OCI-M1 (cell line): ENCODE measurements at places on chromosomes 7 and 10.
A peak's percentile ranks its signal among the peaks of the same experiment; 100 is the strongest.

DNA sequence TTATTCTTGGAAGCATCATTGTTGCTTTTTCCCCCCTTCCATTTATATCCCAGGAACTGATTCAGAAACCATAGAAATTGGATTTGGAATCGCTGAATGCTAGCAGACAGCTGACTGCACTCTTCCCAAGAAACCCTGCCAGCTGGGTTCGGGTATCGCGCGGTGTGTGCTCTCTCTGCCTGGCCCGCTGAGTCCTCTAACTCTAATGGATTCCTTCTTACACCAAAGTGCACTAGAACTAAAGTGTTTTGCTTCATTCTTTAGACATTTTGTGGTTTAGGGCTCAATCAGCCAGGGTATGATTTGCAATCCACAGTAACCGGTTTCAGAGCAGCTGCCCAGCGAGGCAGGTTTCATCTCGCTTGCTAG lies 92.2 kb downstream of the EGFR start:
- no peak for DNase-seq

DNA sequence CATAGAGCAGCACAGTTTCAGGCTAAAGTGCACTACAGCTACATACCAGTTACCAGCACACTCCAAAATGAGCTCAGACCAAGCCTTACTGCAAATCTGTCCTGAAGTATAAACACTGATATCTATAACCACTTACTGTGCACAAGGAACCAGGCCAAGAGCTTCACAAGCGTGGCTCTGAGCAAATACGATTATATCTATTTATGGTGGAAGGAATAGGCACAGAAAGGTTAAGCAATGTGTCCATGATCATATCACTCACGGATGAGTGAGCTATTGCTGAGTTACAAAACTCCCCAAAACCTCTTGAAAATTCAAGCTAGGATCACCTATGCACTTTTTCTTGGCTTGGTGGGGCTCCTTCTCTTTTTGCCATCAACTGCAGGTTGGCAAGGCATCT lies 84.9 kb downstream of the GPAM start:
- DNase-seq: no peak

- DNase-seq: no peak
Observed at GRCh38 chr7:34269084-34269483, 363.7 kb downstream of the BMPER start.

DNA sequence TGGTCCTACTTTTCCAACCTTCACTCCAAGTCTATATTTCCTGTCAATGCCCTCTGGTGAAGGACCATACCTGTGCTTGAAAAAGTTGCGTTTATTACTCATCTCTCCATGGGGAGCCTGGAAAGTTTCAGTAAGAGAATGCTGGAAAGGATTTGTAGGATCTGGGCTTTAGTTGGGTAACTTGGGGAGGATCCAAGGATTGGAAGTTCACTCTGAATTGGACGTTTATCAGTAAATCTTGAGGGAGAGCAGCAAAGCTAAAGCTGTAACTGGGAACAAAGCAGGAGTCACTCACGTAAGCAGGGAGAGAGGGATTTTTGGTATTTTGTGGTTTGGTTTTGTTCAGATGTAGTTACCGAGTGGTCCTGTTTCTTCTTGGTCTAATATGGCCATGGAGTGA lies 51.4 kb upstream of the NPVF start:
- no peak for DNase-seq

GRCh38 chr7:69595415-69595814 lies 2.9 kb upstream of the AUTS2 start:
- DNase-seq: no peak

GRCh38 chr7:100621554-100621953 lies 9.2 kb downstream of the MOSPD3 start:
- no peak for DNase-seq

- DNase-seq: no peak
Observed at GRCh38 chr7:83925860-83926259, 268.7 kb downstream of the SEMA3A start.

DNA sequence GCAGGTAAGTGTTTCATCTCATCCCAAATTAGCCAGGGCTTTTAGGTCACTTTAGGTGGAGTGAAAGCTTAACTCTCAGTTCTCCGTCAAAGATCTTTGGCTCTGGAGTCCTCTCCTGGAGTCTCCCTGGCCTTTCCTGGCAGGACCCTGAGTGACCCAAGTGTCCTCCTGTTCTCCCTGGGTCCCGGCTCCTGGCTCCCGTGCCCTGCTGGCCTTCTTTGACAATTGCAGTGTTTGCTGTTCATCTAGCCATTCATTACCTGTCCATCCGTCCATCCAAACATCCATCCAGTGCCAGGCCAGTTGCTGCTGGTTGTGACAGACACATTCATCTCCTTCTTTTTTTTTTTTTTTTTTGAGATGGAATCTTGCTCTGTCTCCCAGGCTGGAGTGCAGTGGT lies 6.2 kb upstream of the TPST1 start:
- no peak for DNase-seq

DNA sequence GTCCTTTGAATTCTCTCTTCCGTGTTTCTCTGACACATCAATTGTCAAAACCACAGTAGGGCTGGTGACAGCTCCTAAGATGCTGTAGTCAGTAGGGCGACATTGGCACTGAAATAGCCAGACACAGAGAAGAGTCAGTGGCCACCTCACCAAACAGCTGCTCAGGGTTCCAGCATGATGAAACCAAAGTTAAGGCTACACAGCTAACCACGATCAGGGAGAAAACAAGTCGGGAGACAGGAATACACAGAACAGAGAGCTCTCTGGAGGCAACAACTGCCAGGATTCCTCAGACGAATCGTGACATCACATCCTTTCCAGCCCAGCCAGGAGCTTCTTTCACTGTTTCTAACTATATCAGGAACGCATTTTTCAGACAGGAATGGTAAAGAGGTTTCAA lies 922.2 kb downstream of the SORCS1 start:
- no peak for DNase-seq

- DNase-seq: no peak
Observed at GRCh38 chr7:47693216-47693615, 111.3 kb upstream of the TNS3 start.

DNA sequence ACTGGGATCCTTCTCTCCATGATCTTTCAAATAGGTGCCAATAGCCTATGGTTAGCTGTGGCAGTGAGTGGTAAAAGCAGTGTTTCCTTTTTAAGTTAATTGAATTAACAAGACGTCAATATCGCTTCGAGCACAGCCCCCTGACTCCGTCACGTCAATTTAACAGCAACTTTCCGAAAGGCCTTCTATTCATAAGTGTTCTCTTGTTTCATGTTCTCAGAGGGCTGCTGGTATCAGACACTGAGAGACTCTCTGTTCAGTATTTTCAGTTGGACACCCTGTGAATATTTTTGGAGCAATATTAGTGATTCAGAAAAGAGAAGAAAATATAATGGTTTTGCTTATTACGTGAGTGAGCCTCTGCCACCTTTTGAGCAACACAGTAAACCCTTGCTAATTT lies 174.2 kb upstream of the INSYN2A start:
- no peak for DNase-seq

- no peak for DNase-seq
Observed at GRCh38 chr7:44246396-44247113, 45.8 kb downstream of the YKT6 start.

DNA sequence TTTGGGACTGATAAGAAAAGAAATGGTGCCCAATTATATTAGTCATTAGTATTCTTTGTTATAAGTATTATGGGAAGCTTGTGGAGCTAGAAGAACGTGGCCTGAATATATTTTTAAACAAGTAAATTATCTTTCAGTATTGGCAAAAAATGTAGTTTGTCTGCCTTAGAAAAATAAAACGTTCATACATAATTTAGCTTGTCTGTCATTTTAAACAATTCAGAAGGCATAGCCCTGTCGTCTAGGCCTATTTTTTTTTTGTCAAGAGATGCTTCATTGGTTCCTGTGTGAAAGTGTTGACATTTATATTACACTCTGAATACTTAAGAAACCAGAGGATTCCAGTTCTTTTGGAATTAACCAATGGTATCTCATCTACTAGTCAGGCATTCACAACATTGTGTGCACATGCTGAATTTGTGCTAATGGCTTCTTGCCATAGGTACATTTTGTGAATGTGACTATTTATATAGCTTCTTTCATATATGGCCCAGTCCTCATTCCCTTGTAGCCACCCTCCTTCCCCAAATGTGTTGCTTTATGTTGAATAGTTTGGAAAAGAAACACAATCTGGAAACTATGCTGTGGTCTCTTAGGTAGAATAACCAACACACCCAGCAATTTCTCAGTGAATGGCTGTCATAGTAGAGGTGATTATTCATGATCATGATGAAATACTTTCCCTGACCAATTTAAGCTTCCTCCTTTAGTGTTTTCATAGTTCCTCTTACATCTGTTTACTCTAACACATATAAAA lies 435.8 kb downstream of the EXOC4 start:
- peak; percentile 62 for DNase-seq

DNA sequence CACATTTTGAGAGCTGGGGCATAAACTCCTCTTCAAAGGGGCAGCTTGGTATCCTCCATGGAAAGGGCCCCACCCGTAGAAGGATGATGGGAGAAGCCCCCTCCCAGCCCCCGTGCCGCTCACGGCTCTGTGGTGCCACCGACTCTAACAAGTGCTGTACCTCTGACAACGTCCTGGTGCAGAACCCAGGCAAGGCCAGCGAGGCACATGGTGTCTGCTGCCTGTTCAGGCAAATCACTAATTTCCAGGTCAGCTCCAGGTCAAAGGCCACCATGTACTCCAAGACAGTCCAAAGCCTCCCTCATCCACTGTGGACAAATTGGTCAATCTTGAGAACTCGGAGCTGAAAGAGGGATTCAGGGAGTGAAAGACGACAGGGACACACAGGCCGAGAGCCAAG lies 11.4 kb upstream of the CNPY1 start:
- no peak for DNase-seq
